ENCODE measurements at places on chromosomes 12 and 14.

DNA sequence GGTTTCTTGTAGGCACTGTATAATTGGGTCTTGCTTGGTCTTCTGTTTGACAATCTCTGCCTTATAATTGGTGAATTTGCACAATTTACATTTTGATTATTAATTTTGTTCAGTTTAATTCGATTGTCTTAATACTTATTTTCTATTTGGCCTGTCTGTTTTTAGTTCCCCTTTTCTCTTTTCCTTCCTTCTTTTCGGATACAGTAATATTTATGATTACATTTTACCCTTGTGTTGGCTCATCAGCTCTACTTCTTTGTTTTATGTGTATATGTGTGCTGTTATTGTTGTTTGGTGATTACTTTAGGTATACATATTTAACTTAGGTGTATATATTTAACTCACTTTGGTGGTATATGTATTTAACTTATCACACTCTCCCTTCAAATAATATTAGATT lies 12.8 kb upstream of the BEGAIN start:
- DNase-seq: no peak

DNA sequence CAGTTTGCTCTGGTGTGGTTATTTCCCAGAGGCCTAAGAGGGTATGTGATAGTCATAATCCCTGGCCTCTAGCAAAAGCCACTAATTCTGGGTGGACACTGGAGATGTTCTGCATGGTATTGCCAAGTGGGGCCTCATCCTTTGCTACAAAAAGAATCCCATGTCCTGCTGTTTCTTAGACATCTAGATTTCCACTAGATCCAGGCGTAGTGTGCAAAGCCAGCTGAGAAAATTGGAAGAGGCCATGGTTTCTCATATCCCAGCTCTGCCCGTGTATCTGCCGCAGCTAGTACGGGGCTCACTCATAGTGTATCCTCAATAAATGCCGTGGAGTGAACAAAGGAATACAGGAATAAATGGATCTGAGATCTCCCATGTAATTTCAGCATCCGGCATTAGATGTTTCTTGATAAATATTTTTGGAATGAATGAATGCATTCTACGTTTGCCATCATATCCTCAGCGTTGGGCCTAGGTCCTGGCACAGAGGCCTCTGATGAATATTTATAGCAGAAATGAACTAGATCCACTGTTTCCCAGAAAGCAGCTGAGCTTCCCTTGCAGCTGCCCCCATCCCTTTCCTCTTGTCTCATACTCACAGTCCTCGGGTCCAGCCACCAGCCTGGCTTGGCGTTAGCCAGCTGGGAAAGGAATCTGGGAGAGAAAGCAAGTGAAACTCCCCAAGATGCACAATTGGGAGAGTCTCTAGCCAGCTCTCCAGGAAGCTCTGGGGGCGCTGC lies 76.3 kb upstream of the NOS1 start:
- DNase-seq: no peak

DNA sequence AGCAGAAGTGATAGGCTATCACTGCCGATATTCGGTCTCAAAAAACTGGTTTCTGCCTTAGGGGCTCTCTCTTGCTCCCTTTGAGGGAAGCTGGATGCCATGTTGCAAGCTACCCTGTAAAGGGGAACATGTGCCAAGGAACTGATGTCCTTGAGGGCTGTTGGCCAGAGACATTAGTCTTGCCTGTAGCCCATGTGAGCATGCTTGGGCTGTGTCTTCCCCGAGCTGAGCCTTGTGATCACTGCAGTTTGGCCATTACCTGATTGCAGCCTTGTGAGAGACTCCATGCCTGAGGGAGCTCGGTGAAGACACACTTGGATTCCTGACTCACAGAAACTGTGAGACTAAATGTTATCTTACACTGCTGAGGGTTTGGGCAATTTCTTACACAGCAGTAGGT lies 18.8 kb downstream of the RTRAF start:
- DNase-seq: no peak

- DNase-seq: no peak
These were observed 93.7 kb downstream of the VCPKMT start for GRCh38 chr14:50022661-50023060.

GRCh38 chr12:108403952-108404351 lies 64.8 kb upstream of the CMKLR1 start:
- peak; percentile 54 for DNase-seq

GRCh38 chr14:95518045-95518751 lies 1.7 kb upstream of the SYNE3 start:
- no peak for DNase-seq

DNA sequence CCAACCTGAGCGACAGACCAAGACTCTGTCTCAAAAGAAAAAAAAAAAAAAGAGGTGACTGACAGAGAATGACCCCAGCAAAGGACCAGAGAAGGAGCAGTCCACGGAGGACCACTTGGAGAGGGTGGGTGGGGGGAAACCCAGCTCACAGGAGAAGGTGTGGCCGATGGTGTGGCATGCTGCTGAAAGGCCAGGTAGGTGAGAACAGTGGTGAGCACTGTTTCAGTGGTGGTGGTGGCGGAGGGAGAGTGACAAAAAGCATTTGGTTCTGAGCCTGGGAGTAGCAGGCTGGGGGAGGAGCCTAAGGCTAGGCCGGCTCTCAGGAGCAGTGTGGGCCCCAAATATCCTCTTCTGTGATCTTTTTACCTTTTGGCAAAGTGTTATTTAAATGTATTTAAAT lies 63.8 kb downstream of the IRF2BPL start:
- no peak for DNase-seq

DNA sequence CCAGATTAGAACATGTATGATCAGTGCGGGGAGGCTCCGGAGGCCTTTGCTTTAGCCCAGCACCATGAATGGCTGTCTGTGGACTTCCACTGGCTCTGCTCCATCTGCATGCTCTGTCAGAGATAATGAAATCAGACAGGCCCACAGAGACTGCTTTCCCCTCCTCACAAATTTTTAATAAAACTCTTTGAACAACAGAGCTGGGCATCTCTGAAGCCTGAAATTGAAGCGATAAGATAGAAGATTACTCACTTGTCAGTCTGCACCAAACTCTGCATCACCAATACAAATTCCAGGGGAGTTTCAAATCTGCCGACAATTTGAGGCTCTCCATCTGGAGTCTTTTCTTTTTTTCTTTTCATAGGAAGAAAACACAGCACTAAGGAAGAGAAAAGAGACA lies 110.0 kb downstream of the DYRK2 start:
- DNase-seq: no peak

GRCh38 chr12:10131111-10131690 lies 1.2 kb upstream of the CLEC7A start:
- DNase-seq: no peak

DNA sequence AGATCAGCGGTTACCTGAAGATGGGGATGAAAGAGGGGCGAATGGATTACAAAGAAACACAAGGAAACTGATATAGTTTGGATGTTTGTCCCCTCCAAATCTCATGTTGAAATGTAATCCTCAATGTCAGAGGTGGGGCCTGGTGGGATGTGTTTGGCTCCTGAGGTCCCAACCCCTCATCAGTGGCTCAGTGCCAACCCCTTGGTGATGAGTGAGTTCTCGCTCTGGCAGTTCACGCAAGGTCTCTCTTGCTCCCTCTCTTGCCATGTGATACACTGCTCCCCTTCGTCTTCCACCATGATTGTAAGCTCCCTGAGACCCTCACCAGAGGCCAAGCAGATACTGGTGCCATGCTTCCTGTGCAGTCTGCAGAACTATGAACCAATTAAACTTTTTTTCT lies 28.0 kb downstream of the ITGA7 start:
- no peak for DNase-seq

GRCh38 chr12:223841-224240 lies 9.9 kb upstream of the SLC6A12 start:
- DNase-seq: no peak

GRCh38 chr14:93305725-93306418 lies 27.0 kb downstream of the BTBD7 start:
- no peak for DNase-seq

DNA sequence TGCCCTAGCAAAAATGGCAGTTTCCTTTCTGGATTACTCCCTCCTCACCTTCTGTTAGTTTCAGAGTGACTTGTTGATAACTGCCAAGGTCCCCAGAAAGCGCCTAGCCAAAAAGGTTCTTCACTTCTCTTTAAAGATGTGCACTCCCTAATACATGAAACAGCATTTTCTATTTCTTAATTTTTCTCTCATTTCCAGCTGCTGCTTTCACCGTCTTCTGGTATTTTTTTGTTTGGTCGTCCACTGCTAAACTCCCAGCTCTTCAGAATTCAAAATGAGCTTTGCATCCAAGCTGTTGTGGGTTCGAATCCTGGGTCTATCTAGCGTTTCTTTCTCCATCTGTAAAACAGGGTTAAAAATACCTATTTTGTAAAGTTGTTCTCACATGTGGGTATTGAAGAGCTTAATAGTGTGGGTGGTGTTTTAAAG lies 397 bp upstream of the BORCS5 start:
- no peak for DNase-seq

DNA sequence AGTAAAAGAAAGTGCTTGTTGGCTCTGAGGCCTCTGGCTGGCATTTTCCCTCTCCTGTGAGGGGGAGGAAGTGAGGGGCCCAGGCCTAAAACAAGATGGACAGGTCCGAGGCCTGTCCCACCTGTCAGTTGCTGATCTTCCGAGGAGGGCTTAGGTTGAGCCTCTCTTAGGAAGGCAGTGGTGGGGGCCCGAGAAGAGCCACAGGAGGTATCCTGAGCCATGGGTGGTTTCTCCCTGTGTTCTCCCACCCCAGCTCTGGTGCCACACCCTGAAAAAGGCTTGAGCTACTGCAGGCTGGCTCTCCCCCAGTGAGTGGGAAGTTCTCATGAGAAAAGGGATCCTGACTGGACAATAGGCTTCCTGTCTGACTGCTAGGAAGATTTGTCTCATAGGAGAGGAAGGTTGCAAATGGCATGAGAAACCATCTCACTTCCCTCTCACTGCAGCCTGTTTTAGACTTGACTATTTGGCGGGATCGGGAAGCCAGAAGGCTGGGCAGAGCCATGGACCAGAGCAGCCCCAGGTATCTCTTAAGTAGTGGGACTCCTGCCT lies 72.1 kb upstream of the SRSF5 start:
- no peak for DNase-seq

DNA sequence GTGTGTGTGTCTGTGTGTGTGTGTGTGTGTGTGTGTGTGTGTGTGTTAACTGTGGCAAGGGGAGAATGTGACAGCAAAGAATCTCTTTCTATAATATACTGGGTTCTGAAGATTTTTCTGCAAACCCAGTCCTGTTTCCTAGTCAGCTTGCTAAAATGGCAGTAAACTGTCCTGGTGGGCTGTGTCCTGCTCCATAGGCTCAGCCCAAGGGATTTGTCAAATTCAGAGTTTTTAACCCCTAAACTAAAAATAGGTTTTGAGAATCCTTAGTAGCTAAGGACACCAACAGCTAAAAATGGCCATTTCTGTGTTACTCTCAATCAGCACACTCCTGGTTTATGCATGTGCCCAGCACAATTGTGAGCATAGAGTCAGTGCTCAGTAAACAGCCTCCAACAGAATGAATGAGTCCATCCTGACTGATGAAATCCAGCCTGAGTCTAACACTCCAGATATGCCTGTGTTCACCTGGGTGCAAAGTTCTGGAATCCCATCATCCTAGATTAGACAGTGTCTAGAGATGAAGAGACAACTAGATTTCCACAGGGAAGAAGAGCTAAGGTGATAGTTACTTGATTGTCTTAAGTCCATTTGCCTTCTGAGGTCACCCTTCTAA lies 192.6 kb downstream of the TTC6 start:
- no peak for DNase-seq

DNA sequence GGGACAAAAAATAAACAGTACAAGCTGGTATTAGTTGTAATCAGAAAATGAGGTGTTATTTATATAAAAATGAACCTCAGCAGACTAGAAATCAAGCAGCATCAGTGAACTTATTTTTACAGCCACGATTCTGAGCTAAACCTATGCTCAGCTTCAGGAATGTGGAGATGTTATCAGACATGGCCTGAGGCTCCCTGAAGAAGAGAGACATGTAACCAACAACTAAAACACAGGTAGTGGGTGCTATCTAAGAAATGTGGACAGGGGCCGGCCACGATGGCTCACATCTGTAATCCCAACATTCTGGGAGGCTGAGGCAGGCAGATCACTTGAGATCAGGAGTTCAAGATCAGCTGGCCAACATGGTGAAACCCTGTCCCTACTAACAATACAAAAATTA lies 534.3 kb downstream of the VRK1 start:
- DNase-seq: no peak

DNA sequence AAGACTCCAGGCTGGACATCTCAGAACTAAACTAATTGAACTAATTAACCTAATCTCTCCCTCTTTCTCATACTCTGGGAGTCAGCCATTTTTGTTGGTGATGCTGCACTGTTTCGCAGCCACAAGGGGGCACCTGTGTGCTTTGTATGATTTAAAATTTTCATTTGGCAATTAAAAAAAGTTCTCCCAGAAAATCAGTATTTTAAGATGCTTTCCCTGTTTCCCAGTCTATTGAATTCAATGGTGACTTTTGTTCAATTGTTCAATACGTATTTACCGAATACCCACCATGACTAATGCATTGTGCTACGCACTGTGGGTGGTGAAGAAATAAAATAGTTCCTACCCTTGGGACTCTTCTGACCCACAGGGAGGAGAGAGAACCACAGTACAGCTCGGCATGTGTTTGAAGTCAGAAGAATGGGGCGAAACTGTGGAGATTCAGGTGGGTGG lies 63.7 kb downstream of the ZNF664 start:
- peak; percentile 28 for DNase-seq
